ENCODE measurements at places on chromosomes 12 and 14.
A peak's percentile ranks its signal among the peaks of the same experiment; 100 is the strongest.

- DNase-seq = no peak
Observed at GRCh38 chr14:93369713-93370266, 22.8 kb downstream of the COX8C start.

DNA sequence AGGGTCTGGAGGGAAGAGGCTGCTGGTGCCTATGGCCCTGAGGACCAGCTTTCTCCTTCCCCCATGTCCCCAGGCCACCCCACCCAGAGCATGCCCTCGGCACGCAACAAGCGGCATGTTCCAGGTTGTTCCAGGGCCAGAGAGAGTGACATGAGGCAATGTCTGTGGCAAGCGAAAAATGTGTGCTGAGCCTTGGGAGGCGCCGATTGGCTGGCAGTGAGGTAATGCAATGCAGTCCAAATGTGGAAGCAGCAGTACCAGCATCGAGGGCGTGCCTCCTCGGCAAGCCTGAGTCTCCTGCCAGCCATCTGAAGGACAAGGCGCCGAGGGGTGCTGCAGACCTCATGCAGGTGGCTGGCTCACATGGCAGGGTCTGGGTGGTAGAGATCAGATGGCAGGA lies 423.8 kb downstream of the NRXN3 start:
- no peak for DNase-seq

GRCh38 chr14:78253986-78254385 lies 83.8 kb downstream of the NRXN3 start:
- peak; percentile 92 for DNase-seq

- peak; percentile 28 for DNase-seq
Observed at GRCh38 chr12:91778091-91778832, 367.4 kb downstream of the BTG1 start.

DNA sequence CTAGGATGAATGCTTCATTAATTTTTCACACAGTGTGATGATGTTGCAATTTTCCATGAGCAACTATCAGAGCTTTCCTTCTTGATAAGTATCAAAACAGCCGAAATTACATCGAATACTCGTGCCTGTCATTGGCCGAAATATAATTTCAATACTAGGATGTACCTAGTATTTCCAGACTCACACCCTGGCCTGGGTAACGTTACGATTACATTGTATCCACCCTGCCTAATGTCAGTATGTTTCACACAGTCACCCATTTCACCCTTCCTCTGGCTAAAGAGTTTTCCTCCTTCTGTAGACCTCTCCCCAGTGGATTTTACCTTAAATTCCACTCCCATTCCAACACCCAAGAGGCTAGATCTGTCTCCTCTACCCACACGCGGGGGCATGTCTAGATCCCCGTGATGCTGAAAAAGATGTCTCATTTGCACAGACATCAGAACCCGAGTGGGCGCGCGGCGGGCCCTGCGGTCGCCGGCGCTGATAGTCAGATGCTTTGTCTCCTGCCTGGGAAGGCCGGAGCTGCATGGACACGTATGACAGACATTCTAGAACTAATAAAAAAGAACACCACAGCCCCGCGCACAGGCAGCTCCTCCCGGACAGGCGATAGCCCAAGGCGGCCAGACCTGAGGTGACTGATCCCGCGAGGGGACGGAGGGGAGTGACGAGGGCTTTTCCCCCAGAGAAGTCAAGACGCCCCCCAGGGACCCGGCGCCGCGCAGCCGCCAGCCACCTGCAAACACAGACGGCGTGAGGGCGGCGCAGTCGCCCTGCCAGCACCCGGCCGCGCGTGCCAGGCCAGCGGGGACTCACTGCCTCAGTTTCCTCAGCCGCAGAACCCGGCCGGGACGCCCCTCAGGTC lies 723 bp downstream of the KIF21A start:
- DNase-seq = peak; percentile 21

- DNase-seq = no peak
Observed at GRCh38 chr12:118922405-118922804, 58.9 kb upstream of the SRRM4 start.

GRCh38 chr14:99671235-99672224 lies 12.6 kb upstream of the CYP46A1 start:
- DNase-seq = no peak

DNA sequence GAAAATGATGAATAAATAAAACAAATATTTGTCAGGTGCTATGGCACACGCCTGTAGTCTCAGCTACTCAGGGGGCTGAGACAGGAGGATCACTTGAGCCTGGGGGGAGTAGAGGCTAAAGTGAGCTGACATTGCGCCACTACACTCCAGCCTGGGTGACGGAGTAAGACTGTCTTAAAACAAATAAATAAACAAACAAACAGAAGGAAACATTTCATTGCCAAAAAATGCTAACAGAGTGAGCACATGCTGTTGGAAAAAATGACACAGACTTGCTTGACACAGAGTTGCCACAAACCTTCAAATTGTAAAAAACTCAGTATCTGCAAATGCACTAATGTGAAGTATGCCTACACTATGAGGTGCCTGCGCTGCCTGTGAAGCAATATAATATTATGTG lies 50.8 kb upstream of the AP4S1 start:
- no peak for DNase-seq

DNA sequence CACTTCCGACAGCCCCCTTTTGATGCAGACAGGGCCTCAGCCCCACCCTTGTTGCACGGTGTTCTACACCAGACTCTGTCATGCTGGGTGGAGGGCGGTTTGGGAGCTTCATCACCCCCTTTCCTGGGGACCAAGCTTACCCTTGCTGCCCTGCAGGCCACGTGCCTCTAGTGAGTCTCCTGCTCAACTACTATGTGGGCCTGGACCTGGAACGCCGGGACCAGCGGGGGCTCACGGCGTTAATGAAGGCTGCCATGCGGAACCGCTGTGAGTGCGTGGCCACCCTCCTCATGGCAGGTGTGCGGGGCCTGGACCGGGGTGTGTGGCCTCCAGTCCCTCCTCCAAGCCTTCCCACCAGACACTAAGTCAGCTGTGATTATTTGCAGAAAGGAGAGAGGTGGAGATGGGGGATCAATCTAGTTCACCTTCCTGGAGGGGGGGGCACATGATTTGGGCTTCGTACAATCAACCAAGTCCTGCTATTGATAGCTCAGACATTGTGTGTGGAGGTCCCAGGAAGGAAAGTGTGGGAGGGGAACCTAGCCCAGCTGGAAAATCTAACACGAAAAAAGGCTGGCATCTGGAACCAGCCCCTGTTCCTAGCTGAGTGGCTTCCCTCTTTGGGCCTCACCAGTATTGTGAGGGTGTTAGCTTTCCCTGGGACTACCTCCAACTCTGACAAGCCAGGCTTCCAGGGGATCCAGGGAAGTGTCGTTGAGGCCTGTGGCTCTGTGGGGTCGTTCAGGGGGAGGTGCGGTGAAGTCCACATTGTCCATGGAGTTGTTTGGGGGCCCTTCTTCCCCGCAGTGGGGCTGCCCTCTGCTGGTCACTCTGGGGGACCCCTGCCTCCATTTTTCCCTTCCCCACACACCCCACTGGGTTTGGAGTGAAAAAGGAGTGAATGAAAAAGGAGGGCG lies 1.6 kb downstream of the ANKRD33 start:
- no peak for DNase-seq

- peak; percentile 46 for DNase-seq
Observed at GRCh38 chr14:37116933-37117849, 55.2 kb downstream of the SLC25A21 start.

DNA sequence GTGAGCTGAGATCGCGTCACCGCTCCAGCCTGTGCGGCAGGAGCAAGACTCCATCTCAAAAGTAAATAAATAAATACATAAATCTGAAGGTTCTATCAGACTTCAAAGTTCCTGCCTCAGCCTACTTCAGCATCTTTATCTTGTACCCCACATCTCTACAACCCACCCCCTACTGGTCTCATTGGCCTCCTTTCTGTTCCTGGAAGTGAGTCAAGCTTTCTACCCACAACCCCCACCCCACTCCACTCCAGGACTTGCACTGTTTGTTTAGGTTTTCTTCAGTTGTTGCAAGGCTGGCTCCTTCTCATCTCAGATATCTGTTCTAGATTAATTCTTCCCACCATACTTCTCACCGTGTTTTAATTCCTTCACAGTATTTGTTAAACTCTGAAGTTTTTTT lies 714 bp upstream of the PSMC6 start:
- peak; percentile 43 for DNase-seq

- peak; percentile 55 for DNase-seq
Observed at GRCh38 chr12:11839091-11839641, 189.7 kb downstream of the ETV6 start.

- DNase-seq = peak; percentile 25
Observed at GRCh38 chr12:29148596-29148910, 525 bp upstream of the FAR2 start.

- DNase-seq = peak; percentile 87
Observed at GRCh38 chr12:58341791-58342190, 400.4 kb downstream of the ATP23 start.

DNA sequence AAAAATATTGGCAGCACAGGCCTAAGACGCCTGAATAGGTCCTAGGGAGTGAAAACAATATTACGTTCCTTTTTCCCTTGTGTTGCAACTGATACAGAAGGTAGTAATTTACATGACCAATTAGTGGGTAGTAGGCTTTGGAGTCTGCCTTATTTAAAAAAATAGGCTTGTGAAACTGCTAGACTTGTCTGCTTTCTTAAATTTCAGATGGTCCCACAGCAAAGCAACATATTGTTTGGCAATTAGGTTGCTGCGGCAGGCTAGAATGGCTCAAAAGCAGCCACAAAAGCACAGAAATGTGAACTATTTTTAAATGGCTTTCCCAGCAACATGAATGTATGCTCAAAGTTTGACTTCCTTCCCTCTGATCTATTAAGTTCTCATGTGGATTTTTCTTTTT lies 211.9 kb downstream of the TTC8 start:
- no peak for DNase-seq

GRCh38 chr14:105063056-105063455 lies 2.2 kb downstream of the GPR132 start:
- no peak for DNase-seq

DNA sequence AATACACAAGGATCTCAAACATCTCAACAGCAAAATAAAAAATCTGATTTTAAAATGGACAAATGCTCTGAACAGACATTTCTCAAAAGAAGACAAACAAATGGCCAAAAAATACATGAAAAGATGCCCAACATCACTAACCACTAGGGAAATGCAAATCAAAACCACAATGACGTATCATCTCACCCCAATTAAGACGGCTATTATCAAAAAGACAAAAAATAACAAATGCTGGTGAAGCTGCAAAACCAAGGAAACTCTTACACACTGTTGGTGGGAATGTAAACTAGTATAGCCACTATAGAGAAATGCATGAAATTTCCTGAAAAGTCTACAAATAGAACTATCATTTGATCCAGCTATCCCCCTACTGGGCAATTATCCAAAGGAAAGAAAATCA lies 145.0 kb downstream of the BTG1 start:
- peak; percentile 60 for DNase-seq

GRCh38 chr12:10227648-10228047 lies 15.0 kb downstream of the GABARAPL1 start:
- no peak for DNase-seq

- DNase-seq = no peak
Observed at GRCh38 chr12:63795032-63795687, 15.5 kb downstream of the RXYLT1 start.

DNA sequence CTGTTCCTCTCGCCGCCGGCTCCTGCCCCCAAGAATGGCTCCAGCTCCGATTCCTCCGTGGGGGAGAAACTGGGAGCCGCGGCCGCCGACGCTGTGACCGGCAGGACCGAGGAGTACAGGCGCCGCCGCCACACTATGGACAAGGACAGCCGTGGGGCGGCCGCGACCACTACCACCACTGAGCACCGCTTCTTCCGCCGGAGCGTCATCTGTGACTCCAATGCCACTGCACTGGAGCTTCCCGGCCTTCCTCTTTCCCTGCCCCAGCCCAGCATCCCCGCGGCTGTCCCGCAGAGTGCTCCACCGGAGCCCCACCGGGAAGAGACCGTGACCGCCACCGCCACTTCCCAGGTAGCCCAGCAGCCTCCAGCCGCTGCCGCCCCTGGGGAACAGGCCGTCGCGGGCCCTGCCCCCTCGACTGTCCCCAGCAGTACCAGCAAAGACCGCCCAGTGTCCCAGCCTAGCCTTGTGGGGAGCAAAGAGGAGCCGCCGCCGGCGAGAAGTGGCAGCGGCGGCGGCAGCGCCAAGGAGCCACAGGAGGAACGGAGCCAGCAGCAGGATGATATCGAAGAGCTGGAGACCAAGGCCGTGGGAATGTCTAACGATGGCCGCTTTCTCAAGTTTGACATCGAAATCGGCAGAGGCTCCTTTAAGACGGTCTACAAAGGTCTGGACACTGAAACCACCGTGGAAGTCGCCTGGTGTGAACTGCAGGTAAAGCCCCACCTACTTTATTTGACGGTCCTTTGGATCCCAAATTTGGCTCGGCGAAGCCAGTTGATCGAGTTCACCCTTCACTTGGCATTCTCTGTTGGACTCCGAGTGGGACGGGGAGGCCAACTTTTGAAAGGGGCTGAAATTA lies 1.5 kb downstream of the WNK1 start:
- peak; percentile 28 for DNase-seq

DNA sequence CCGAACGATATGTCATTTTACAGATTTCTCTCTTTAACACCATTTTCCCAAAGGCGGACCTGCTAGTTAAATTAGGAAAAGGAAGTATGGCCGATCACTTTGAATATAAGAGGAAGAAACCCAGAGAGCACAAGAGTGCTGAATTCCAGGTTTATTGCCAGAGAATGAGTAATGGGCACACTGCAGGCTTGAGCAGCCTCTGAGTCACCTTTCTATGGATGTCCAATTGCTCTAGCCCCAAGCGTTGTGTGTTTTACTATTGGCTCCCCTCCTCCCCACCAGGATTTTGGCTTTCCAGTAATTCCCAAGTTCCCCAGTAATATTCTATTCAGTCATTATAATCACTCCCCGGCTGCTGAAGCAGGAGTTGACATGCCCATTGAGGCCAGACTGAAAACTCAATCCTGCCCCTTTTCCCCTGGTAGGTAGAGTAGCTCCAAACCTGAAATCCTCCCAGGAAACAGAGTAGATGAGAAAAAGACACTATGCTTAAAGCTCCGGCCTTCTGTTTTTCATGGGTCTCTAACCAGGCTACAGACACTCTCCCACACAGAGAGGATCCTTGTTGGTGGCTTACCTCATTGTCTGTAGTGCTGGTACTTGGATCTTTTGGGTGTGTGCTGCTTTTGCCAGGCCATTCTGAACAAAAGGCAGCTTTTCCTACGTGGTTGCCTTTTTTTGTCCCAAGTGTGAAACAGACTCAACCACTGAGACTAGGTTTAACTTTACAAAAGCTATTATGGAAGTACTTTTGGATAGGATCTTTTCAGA lies 704.3 kb upstream of the FLRT2 start:
- peak; percentile 61 for DNase-seq

DNA sequence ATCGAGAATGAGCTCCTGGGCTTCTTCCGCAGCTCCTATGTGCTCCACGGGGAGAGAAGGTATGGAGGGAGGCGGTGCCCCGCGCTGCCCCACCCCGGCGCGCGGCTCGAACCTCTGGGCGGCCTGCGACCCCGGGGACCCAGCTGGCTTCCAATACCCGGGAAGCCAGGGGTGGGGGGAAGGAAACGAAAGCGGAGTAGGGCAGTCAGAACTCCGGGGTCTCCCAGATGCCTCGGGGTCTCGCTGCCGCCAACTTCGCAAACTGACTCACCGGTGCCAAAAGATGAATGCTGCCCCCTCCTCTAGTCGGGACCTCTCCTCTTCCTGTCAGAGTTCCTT lies 1.3 kb downstream of the TRHDE start:
- no peak for DNase-seq

All from fibroblast of skin of right biceps (primary cell).